DMS 273 treated with DMSO at 0.1 percent for 48 hours (cell line): ENCODE measurements at places on chromosomes 1 and 21.

DNA sequence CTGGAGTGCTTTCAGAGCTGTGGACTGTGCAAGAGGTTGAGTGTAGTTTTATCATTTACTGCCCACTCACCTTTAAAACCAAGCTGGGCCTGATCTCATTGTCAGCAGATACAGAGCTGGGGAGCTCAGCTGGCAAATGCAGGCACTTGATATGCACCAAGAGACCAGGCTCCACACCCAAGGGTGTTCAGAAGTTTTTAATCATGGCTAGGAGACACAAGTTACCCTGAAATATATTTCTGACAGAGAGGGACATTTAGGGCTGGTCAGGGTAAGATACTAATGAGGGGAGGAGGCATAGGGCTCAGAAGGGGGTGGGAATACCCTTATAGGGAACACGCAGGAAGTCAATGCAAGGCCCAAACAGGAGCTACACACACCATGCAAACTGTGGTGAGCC lies 153.7 kb downstream of the ELAVL4 start:
- no peak for DNase-seq

DNA sequence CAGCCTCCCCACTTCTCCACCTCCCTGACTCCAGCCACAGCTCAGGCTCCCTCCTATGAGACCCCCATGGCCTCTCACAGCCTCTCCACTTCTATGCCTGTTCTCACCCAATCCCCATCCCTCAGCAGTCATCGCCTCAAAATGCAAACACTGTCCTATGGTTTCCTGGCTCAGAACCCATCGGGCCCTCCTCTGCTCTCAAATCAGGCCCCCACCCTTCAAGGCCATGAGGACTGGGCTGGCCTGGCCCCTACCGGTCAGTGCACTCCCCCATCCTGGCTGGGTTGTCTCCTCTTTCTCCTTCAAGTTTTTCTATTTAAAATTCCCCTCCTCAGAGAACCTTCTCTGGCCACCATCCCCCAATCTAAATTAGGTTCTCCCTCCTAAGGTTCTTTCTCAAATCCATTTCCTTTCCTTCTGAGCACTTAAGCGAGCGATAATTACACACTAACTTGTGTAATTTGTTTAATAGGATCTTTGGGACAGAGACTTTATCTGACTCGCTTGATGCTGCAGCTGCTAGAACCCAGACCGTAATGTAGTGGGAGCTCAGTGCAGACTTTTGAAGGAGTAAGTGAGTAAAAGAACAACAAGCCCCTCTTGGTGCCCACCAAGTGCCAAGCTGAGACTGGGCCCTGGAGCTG lies 347.2 kb downstream of the MATN1 start:
- no peak for DNase-seq

DNA sequence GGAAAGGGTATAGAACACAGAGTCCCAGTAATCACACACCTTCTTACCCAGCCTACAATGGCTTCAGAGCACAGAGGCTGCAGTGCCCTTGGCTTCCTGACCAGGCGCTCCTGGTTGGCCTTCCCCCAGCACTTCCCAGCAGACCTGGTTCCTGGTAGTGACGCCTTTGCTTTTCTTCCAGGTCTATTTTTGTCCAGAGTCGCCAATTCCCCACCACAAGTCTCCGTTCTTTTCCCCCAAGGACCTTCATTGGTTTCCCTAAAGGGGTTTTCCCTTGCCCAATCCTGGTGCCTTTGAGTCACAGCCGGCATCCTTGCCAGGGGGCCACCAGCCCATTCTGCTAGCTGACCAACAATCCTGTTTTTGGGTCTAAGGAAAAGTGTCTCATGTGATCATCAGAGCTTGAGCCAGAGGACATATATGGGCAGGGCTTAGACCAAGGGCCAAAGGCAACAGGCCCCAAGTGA lies 84.8 kb downstream of the KCNJ15 start:
- DNase-seq, result no peak

GRCh38 chr1:12145616-12146342 lies 21.0 kb upstream of the TNFRSF1B start:
- DNase-seq, result no peak

DNA sequence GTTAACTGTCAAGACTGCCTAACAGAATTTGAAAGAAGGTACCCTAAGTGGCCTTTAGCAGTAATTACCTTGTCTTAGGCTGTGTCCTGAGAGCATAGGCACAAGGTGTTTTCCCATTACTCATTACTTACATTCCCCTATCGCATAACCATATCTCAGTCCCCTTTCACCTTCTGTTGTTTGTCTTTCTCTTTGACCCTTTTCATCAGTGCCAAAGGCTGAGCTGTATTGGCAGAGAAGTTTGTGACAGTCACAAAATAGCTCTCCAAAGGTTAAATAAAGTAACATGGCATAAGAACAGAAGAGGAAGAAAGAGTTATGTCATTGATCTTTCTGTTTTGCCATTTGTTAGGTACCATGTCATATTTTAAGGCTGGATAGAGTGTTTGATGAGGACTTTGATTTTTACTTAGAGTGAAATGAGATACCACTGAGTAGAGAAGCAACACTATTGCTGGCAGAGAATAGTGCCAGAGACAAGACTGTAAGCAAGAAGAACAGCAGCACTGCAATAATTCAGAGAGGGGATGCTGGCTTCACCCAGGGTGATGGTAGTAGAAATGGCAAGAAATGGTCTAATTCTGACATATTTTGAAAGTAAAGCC lies 497.8 kb downstream of the TTLL7 start:
- no peak for DNase-seq

GRCh38 chr1:43531107-43531905 lies 623 bp downstream of the PTPRF start:
- no peak for DNase-seq

DNA sequence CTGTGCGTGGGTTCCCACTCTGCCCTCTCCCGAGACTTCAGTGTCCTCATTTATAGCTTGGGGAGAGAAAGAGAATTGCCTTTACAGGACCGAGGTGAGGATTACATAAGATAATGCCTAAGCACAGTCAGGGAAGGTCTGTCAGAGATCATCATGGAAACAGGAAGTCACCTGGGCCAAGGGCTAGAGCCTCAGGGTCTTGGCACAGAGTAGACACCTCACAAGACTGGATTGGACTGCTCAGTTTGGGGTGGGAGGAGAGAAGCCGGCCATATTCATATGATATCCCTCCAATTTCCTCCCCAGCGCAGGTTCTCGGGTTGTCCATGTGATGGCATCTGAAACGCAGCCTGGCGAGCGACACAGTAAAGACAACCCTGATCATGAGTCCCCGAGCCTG lies 3.8 kb downstream of the CNR2 start:
- no peak for DNase-seq

- DNase-seq, result no peak
Observed at GRCh38 chr1:45044916-45045315, 32.9 kb downstream of the UROD start.

DNA sequence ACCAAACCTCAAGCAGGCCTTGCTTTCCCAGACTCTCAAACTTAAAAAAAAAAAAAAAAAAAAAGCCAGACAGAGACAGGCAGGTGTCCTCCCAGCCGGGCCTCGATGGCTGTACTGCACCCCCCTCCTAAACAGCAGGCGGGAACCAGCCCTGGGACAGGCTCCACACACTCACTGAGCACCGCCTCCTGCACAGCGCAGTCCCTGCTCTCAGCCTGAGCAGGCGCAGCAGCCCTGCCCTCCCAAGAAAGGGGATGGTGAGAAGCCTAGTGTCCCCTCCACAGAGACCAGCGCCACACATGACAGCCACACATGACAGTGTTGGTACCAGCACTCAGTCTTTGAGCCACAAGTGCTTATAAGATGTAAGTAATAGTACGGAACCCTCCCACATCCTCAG lies 11.9 kb downstream of the MX2 start:
- DNase-seq, result no peak

GRCh38 chr1:36585569-36586548 lies 103.1 kb upstream of the CSF3R start:
- DNase-seq, result no peak

GRCh38 chr1:156386949-156387869 lies 18.2 kb downstream of the RHBG start:
- DNase-seq, result no peak

GRCh38 chr1:5428351-5428750 lies 563.9 kb downstream of the NPHP4 start:
- no peak for DNase-seq

- no peak for DNase-seq
Observed at GRCh38 chr1:216020743-216021345, 402.4 kb downstream of the USH2A start.

- DNase-seq, result no peak
Observed at GRCh38 chr1:2972011-2972878, 49.0 kb upstream of the ACTRT2 start.

GRCh38 chr1:235597867-235598553 lies 51.6 kb downstream of the GNG4 start:
- DNase-seq, result no peak

DNA sequence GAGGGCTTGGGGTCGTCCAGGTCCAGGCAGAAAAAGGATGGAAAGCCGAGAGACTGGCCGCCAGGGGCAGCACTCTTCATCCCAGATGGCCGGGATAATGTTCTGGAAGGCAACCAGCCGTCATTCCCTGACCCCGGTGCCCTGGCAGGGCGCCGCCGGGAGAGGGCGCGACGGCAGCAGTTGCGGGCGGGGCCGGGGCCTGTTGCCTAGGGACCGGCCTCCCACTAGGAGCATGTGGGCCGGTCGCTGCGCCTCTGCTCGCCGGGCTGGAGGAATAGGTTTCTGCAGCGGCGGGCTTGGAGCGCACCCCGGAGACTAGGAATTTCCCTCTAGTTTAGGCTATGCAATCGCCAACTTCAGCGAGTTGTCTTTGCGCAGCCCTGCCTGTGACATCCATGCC lies 11.0 kb downstream of the DMRTB1 start:
- DNase-seq, result peak; percentile 50

GRCh38 chr21:41758550-41758949 lies 8.3 kb downstream of the RIPK4 start:
- no peak for DNase-seq

DNA sequence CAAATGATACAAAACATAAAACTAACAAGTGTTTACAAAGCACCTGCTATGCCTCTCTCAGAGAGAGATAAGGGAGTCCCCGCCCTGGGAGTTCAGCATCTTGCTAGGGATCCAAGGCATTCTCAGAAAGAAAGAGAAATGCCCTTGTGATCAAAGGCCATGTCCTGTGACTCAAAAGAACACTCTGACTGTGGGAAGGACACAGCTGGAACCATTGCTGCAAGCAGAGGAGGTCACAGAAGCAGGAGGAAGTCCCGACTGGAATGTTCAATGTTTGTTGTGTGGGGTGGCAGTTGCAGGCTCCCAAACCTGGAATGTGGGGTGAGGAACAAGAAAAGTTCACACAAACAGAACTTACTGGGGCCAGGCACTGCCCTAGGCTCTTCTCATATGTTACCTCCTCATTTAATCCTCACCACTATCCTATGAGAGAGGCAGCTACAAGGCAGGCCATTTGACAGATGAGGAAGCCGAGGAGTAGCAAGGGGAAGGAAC lies 93.0 kb upstream of the GRIK3 start:
- DNase-seq, result no peak

- no peak for DNase-seq
Observed at GRCh38 chr1:107533436-107533835, 392.6 kb downstream of the NTNG1 start.

- DNase-seq, result no peak
Observed at GRCh38 chr1:207649210-207649753, 4.3 kb downstream of the CR1L start.

DNA sequence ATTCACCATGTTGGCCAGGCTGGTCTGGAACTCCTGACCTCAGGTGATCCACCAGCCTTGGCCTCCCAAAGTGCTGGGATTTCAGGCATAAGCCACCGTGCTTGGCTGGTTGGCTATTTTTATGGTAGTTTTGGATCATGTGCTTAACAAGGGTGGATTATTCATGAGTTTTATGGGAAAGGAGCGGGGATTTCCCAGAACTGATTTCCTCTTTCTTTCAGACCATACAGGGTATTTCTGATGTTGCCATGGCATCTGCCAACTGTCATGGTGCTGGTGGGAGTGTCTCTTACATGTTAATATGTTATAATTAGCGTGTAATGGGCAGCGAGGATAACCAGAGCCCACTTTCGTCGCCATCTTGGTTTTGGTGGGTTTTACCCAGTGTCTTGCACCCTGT lies 3.2 kb downstream of the TRPM2 start:
- DNase-seq, result no peak

DNA sequence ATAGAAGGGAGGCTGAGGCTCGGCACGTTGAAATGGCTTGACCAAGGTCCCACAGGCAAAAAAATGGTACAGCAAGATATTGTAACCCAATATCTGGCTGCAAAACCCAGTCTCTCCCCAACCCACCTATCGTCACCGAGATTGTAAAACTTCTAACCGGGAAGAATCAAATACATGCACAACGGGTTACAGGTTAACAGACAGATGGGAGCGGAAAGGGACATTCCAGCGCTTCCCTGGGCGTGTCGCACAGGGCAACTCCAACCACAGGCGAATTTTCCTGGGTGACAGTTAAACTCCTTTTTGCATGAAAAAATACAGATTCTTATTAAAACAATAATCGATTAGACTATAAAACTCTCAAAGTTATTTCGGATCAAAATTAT lies 31.8 kb upstream of the JUN start:
- no peak for DNase-seq

DNA sequence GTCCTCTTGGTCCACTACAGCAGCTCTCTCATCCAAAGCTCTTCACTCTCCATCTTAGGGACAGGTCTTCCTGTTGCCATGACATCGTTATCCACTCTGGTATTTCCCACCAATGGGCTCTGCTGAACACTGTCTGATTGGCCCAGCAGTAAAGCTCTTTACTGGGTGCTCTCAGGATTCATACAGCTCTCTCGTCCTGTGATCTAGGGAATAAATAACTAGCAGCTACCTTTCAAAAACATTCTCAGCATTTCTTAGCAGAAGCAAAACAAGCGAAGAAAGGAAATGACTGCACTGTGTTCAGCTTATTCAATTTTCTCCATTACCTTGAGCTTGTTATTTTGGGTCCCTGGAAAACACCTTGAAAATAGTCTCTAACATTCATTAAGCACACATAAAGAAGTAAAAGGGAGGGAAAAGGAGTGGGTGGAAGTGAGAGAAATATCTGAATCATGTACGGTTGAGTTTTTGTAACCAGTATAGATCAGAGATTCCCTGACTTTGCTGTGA lies 163.4 kb upstream of the SGIP1 start:
- no peak for DNase-seq

DNA sequence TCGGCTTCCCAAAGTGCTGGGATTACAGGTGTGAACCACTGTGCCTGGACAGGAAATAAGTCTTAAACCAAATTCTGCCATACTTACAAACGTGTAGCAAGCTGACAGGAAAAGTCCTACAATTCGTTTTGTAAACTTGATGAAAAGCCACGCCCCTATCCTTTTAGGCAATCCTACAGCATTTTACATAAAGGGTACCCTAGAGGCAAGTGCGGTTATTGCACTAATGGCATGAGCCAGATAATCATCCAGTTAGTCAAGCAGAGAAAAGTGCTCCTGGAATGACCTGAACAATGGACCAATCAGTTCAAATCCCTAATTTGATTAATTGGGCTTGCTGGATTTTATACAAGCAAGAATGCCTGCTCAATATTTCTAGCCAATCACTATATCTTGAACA lies 338.2 kb downstream of the KIF26B start:
- DNase-seq, result no peak

GRCh38 chr1:158310623-158311022 lies 20.7 kb downstream of the CD1B start:
- no peak for DNase-seq

GRCh38 chr21:35406635-35407034 lies 357.5 kb upstream of the RUNX1 start:
- no peak for DNase-seq
